CD4-positive, alpha-beta T cell treated with Interferon alpha-2 for 1 hour (primary cell): ENCODE measurements at places on chromosomes 1 and 21.

DNA sequence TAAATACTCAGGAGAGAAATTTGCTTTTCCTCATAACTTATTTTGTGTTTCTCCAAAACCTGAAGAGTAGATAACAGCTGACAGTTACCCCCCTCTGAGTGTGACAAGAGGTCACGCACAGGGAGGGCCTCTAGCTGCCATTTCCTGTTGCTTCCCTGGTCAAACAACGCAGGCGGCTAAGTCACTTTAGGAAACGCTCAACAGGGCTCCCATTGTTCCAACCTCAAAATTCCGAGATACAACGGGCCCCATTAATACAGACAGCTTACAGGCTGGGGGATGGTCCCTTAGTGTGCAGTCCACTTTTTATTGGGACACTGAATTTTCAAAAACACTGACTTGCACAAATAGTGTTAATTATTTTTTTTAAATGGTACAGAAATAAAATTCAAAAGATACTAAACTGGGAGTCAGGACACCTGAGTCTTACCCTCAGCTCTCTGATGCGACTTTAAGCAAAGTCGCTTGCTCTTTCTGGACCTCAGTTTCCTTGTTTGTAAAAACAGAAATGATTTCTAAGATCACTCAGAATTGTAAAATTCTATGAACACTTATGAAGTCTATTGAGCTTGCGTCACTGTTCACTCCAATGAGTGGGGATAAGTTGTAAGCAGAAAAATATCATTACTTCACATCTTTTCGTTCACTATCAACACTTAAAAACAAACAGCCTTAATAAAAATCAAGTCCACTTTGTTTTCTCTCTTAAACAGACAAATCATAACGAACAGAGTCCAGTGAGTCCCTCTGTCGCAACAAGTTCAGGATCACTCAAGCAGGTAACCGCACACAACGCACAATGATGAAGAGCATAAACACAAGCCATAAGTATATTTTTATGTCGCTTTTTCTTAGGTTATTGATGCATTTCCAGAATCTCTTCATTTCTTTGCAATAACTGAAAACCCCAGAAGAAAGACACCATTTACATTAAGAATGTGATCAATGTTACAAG is 13.5 kb downstream of the LZIC start:
- no peak for DNase-seq

DNA sequence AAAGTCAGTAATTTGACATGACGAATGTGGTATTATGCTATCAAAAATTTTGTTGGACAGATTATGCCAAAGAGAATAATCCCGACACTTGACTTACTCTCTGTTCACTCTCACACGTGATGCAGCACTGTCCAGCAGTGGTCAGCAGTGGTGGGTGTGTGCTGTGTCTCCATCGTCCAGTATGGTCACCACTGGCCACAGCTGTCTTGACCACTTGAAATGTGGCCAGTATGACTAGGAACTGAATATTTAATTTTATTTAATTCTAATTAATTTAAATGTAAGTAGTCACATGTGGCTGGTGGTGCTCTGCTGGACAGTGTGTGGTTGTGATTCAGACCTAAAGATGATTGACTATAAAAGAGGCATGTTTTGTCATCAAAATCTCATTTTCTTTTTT is 24.0 kb downstream of the URB2 start:
- no peak for DNase-seq

- no peak for DNase-seq
Measured at GRCh38 chr21:25636727-25637126, 2.3 kb upstream of the JAM2 start.

DNA sequence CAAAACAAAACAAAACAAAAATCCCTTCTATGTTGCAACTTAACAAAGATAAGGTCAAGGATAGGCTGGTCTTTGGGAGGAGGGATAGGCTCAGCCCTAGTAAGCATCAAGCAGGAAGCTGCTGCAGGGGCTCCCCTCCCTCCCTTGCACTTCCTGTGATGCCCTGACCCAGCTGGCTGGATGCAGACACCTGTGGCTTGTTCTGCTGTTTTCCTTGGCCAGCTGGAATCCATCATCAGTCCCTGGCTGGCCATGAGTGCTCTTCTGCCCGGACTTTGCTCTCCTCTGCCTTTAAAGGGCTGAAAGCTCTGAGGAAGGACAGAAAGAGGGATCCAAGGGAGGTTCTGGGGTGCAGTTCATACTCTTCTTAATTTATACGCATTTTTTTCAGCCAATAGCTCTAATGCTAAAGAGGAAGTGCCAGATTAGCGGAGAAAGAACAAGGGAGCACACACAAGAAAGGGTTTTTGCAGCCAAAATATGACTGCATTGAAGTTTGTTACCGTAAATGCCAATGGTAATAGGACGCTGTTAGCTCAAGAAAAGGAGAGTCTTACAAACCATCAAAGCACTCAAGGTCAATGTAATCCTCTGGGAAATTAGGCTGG is 19.9 kb upstream of the UBE2U start:
- DNase-seq = no peak

DNA sequence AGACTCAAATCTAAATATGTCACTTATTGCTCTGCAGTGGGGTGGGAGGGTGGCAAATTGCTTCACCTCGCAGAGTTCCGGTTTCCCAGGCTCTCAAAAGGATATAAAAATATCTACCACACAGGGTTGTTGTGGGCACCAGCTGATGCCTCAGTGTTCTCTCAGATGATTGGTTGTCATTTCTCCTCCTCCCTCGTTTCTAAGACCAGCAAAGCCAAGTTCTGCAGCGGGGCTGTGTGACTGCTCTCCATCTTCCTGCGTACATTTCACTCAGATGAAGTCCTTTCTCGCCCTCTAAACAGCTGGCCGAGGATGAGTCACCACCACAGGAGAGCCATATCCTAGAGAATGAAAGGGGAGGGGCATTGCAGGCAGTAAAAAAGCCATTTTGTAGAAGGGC is 35.0 kb upstream of the VWA5B1 start:
- DNase-seq = no peak

DNA sequence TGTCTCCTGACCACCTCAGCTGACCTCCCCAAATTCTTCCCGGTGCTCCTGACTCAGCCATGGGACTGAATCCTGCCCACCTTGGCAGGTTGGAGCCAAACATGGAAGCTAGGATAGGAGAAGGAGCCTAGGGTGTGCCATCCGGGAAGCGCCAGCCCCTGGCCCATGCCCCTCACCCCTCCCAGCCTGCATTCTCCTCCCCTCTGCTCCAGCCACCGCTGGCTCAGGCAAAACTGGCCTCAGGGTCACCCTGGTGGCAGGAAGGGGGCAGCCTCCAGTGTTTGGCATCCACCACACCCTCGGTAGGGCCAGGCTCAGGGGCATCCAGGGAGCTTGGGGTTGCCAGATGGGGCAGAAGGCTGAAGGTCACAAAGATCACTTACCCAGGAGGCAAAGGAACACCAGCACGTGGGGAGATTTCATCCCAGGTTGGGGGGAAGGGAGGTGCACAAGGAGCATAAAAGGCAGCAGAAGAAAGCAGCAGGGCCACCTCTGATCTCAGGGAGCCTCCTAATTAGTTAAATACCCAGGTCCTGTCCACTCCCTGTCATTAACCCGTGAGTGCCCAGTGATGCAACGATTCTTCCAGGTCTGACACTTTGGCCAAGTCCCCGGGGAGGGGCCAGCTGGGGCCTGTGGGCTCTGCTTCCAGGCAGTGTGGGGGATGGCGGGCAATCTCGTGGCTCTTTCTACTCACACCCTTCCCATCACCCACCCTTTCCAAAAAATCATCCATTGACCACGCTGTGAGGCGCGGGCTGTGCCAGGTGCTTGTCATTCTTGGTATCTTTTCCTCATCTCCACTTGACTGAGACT is at the start of gene PLA2G2E:
PLA2G2E (minus strand) TSS at position 481 of the 816 bp plus-strand sequence; CDS start at position 423, 58 bp downstream.
- DNase-seq = no peak

- no peak for DNase-seq
Measured at GRCh38 chr1:198161718-198162090, 4.9 kb downstream of the NEK7 start.

GRCh38 chr1:104868794-104869193 is 1119.1 kb downstream of the AMY1C start:
- no peak for DNase-seq

- no peak for DNase-seq
Measured at GRCh38 chr1:25598879-25599278, 17.7 kb upstream of the MAN1C1 start.

- no peak for DNase-seq
Measured at GRCh38 chr1:200355801-200356200, 54.0 kb downstream of the ZNF281 start.

DNA sequence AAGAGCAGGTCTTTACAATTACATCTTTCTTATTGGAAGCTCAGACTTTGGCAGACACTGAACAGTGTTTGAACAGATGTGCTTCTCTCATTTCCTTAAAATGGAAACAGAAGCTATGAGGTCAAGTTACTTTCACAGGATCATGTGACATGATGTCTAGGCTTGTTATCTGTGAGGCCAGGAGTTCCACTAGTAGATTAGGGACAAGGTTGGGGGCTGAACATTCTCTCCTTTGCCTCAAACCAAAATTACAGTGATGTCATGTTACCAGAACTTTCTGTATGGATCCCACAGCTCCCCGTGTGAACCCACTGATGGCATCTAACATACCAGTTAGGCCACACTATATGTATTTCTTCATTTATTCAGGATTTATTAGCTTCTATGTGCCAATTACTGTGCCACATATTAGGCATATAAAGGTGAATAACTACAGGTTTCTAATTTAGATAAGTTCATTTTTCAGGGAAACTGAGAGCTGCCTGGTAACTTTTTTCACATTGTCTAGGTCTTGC is 6.0 kb downstream of the DYNLT5 start:
- DNase-seq = no peak

DNA sequence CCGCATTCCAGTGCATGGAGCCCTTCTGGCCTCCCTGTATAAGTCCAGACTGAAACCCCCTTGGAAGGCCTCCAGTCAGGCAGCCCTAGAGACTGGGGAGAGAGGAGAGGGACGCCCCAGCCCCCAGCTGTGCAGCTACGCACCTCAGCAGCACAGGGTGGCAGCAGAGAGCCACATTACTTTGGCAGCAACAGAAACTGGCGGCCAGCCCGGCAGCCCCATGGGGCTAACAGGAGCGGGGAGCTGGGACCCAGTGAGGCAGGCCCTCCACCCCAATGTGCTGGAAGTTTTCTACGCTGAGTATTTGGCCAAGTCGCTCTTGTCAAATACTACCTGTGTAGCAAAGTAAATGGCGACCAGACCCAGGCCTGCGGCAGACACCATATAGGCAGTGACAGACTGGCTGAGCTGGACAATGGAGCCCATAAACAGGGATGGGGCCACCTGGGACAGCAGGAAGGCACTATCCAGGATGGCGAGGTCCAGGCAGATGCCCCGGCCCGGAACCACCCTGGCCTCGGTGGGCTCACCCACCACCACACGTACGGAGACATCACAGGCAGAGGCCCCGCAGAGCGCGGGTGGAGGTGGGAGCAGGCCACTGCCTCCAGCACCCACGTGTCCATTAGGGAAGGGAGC is 21.2 kb downstream of the SLC45A3 start:
- DNase-seq = peak; percentile 77

- no peak for DNase-seq
Measured at GRCh38 chr1:72284084-72284347, 1.7 kb upstream of the NEGR1 start.

- DNase-seq = no peak
Measured at GRCh38 chr1:65025794-65026193, 59.4 kb upstream of the JAK1 start.

- no peak for DNase-seq
Measured at GRCh38 chr1:169106921-169107602, 572 bp downstream of the ATP1B1 start.

- DNase-seq = no peak
Measured at GRCh38 chr1:38370716-38371504, 324.3 kb upstream of the POU3F1 start.

- DNase-seq = no peak
Measured at GRCh38 chr1:29832471-29832870, 596.1 kb downstream of the PTPRU start.

DNA sequence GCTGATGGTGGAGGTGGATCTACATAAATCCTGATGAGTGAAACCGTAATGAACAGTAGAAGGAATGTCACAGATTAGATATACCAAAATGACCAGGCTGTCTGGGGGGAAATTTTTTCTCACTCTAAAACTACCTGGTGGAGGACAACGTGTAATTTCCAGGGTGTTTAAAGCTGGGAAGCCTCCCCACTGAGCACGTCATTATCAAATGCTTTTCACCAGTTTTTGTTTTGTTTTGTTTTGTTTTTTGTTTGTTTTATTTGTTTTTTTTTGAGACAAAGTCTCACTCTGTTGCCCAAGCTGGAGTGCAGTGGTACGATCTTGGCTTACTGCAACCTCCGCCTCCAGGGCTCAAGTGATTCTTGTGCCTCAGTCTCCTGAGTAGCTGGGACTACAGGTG is 11.6 kb downstream of the AGPAT3 start:
- DNase-seq = no peak

GRCh38 chr1:174433451-174433850 is 14.3 kb upstream of the GPR52 start:
- no peak for DNase-seq

GRCh38 chr1:24970926-24971875 is 41.1 kb upstream of the RUNX3 start:
- no peak for DNase-seq

GRCh38 chr1:47201179-47201578 is 11.3 kb upstream of the PDZK1IP1 start:
- no peak for DNase-seq

- DNase-seq = no peak
Measured at GRCh38 chr1:87760654-87761053, 432.0 kb downstream of the LMO4 start.

GRCh38 chr1:11531314-11531870 is 52.4 kb downstream of the DISP3 start:
- no peak for DNase-seq

GRCh38 chr21:28309596-28309995 is 683.1 kb downstream of the LTN1 start:
- no peak for DNase-seq

DNA sequence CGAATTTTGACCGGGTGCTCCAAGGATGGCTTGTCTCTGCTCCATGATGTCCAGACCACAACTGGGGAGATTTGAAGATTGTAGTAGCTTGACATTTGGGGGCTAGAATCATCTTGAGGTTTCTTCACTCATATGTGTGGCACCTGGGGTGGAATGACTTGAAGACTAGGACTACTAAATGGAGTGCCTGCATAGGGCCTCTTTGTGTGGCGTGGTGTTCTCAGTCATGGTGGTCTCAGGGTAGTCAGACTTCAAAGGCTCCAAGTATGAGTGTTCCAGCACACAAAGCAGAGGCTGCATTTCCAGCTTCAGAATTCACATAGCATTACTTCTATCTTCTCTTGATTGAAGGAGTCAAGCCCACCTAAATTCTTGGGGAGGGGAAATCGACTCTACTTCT is 16.8 kb downstream of the ATF6 start:
- DNase-seq = no peak
